Osteocyte (in vitro differentiated cells): ENCODE measurements at places on chromosomes 1 and 21. TPM values are rescaled to one million over a fixed set of nuclear protein-coding genes. Genes with fewer than 3 reads are reported as not detected.

Gene KMO
- not detected in 2 replicates for total RNA-seq

GRCh38 chr1:196355206-196355786, 252.9 kb downstream of the KCNT2 start:
- no peak for DNase-seq

- no peak for DNase-seq
These were observed 1.1 kb downstream of the BSDC1 start for GRCh38 chr1:32393136-32393535.

GRCh38 chr1:207789792-207790787, 38.2 kb downstream of the CD46 start:
- DNase-seq: no peak
